ENCODE measurements at places on chromosomes 7 and 10.

- no peak for DNase-seq
Observed at GRCh38 chr7:107002529-107002998, 41.9 kb upstream of the PRKAR2B start.

- no peak for DNase-seq
Observed at GRCh38 chr7:47336472-47337425, 245.2 kb downstream of the TNS3 start.

DNA sequence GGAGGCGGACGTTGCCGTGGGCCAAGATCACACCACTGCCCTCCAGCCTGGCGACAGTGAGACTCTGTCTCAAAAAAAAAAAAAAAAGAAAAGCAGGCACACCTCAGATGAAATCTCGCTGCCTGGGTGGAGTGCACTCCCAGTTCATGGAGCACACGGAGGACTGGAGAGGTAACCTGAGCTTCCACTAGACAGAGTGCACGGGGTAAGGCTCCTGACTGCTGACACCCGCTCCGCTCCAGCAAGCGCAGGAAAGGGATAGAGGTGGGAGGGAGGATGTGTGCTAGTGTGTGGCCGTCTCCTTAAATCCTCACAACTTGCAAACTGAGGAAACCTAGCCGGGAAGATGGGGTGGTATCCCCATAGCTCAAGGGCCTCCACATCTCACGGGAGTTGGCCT is 50.8 kb downstream of the FAM53B start:
- DNase-seq: no peak

DNA sequence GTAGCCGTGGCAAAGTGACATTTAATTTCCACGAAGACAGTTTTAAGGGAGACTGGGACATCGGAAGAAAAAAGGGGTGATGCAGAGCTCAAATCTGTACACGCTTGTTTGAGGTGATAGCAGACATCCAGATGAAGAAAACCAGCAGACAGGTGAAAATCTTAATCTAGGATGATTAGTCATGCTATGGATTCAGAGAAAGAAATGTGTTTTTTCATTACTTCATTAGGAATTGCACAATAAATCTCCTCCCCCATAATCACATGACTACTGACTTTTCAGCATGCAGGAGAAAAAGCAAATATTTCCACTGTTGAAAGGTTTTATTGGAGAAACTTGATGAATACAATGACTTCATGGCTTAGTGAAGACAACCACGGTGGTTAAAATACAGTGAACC is 2.5 kb downstream of the NUDT5 start:
- DNase-seq: no peak

DNA sequence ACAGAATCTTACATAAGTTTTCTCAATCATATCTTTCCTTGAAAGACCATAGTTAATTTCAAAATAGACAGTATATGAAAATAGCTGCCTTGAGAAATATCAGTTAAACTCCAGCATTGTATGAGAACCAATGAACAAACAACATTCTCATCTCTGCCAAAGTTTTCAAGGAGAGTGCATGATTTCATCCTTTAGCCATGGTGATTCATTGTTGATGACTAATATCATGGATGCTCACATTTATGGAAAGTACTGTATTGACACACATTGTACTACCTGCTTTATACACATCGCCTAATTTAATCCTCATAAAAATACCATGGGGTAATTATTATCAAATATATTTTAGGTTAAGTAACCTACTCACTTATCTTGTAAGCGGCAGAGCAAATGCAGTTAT is 250.3 kb downstream of the CNTNAP2 start:
- no peak for DNase-seq

GRCh38 chr7:4885317-4885807 is 1.8 kb upstream of the RADIL start:
- DNase-seq: no peak

GRCh38 chr10:62023329-62023728 is 121.8 kb downstream of the ARID5B start:
- no peak for DNase-seq

DNA sequence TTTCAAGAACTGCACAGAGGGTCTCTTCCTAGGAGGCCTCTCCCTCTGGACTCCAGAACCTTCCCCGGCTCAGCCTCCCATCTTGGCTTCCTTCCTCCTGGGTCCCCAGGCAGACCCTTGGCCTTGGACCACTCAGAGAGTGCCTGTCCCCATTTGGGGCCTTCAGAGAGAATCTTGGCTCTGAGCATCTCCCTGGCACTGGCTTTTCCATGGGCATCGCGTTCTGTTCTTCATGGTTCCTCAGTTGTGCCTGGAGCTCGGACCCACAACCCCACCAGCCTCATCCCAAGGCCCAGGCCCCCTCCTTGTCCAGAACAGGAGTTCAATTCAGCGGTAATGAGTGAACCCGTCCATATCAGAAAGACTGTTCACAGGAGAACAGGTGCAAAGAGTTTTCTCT is 73.4 kb downstream of the VIPR2 start:
- DNase-seq: no peak

GRCh38 chr7:69177461-69177861 is 420.8 kb upstream of the AUTS2 start:
- DNase-seq: no peak

GRCh38 chr7:108034586-108034985 is 31.6 kb upstream of the LAMB1 start:
- no peak for DNase-seq

DNA sequence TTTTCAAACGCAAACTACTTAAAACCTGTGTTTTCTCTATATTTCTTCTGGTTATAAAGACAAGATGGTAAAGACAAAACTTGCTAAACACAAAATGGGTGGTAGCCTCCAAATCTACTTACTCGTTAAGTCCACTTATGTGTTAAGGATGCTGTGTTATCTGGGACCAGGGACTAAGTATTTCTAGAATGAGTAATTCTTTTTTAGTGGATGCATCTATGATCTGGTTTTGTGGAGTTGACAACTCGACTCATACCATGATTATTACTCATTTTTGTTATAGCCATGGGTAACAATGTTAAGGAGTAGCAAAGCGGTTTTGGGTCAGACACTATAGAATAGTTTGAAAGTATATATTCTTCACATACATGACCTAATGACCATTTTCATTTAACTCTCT is 239.5 kb upstream of the FOXP2 start:
- DNase-seq: no peak

DNA sequence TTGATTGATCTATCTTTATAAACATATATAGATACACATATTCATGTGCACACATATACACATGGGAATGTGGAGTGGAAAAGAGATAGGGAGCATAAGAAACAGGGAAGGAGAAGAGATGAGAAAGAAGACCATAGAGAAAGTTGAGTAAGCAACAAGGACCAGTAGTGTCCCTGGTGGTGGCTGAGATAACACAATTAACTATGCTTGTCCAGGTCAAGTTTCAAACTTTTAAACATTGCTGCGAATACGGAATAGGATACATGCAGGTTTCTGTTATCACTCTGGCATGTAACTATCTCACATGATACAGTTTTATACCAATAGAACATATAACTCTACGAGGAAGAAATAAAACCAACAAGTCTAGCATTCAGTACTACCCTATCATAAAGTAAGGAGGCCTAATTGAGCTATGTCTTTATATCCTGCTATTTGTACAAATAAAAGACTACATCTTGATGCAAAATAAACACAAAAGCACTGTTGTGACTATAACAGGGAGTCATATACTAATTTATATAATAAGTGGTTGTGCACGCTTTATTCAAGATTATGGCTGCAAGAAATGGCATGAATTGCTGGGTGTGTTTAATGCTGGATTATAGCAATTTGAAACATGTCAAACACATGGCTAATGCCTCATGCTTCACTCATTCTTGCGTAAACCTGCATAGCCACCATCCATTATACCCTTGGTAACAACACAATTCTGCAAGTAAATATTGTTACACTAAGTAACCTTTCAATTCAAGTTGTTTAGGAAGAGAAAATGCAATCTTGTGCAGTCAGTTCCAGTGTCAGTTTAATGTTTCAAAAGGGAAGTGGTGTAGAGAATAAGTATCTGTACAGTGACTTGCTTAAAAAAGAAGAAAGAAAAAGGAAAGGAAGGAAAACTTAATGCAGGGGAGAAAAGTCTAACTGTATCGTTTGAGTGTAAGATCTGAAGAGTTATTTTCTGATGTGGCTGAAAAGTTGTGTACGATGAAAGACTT is 8.2 kb downstream of the FOXP2 start:
- DNase-seq: no peak

- DNase-seq: no peak
Observed at GRCh38 chr10:7891634-7892033, 73.3 kb downstream of the TAF3 start.

DNA sequence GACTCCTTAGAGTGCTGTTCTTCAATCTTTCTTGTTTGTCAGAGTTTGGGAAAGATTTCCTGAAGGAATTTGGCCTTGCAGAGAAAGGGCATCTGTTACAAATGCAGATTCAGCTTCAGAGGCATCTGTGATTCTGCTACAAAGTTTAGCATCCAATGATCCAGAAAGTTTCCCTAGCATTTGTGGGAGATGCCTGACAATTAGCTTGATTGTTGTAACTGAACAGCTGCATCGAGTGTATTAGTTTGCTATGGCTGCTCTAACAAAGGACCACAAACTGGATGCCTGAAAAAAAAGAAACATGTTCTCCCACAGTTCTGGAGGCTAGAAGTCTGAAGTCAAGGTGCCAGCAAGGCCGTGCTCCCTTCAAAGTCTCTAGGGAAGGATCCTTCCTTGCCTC is 365.1 kb downstream of the GRID1 start:
- DNase-seq: no peak

- DNase-seq: no peak
Observed at GRCh38 chr7:102132209-102132752, 154.4 kb upstream of the SH2B2 start.

DNA sequence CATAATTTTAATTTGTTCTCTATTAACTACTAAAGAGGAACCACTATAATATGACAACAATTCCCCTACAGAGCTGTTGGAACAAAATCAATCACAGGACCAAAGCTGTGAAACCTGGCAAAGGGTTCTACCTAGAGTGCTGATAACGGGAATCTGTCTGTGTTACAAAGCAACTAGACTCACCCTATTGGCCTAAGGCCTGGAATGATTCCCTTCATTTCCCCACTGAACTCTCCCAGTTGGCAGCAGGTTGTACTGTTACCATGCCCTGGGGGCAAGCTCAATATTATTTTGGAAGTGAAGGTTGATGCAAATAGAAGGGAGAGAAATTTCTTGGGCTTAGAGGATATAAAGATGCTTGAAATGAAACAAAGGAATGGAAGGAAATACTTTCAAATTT is 81.8 kb downstream of the SEMA3A start:
- DNase-seq: no peak

- no peak for DNase-seq
Observed at GRCh38 chr7:5697754-5698424, 83.6 kb downstream of the RNF216 start.

GRCh38 chr7:114432703-114433102 is 18.1 kb downstream of the FOXP2 start:
- no peak for DNase-seq

GRCh38 chr10:2899246-2899951 is 167.9 kb upstream of the PFKP start:
- no peak for DNase-seq

- DNase-seq: no peak
Observed at GRCh38 chr7:15755061-15755460, 68.6 kb upstream of the MEOX2 start.

Data from stimulated activated CD4-positive, alpha-beta T cell treated with anti-CD3 and anti-CD28 coated beads, TNF-alpha, amount 100 ng/mL, for 24 hours (primary cell).